ENCODE measurements at places on chromosomes 3 and 15.

DNA sequence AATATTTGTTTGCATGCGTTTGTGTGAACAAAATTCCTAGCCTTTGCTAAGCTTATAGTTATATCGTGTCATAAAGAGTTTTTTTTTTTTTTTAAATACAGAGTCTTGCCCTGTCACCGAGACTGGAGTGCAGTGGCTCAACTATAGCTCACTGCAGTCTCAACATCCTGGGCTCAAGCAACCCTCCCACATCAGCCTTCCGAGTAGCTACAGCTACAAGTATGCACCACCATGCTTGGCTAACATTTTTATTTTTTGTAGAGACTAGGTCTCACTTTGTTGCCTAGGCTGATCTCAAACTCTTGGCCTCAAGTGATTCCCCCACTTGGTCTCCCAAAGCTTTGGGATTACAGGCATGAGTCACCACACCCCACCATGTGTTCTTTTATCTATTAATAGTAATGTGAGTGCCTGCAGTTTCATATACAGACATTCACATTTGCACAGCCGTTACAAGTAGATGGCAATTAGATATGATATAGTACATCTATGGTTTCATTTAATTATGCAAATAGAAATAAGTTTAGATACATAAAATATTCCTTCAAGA lies 848.6 kb downstream of the PDCD6IP start:
- DNase-seq, result no peak

DNA sequence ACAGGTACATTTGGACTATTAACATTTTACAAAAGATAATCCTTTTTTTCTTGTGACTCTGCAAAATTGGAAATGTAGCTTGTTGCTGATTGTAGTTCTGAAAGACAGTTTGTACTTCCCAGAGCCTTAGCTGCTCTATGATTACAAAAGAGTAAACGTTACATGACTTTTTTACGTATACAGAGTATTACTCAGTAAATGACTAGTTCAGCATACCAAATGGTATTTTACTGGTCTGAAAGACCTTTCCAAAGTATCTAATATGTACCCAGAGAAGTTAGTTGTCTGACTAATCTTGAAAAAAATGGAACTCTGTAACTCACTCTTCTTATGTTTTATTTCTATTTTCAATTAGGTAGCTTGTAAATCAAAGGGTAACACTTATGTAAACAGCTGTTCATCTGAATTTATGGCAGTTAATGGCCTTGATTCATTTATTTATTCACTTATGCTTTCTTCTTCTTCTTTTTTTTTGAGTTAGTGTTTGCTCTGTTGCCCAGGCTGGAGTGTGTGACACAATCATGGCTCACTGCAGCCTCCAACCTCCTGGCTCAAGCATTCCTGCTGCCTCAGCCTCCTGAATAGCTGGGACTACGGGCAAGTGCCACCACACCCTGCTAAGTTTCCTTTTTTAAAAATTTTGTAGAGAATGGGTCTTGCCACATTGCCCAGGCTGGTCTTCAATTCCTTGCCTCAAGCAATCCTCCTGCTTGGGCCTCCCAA lies 151.7 kb downstream of the C3orf38 start:
- no peak for DNase-seq

GRCh38 chr3:122496508-122496907 lies 18.2 kb downstream of the KPNA1 start:
- DNase-seq, result no peak

DNA sequence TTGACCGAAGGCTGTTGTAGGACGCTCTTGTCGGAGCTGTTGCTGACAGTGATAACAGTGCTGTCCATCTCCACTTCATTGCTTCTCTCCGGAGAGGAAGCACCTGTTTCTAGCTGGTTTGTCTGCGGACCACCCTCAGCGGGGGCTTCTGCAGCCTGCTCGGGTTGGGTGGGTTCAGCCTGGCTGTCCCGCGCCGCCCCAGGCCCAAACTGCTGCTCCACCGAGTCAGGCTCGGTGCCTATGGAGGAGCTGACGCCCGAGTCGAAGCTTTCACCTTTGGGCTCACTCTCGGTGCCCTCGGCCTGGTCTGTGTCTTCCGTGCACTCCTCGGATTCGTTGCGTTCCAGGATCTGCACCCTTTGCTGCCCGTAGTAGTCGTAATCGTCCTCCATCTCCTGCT lies 56.9 kb downstream of the TIGIT start:
- DNase-seq, result no peak

- no peak for DNase-seq
Observed at GRCh38 chr3:98750276-98750919, 12.7 kb upstream of the ST3GAL6 start.

- no peak for DNase-seq
Observed at GRCh38 chr3:141373768-141374526, 5.6 kb downstream of the ZBTB38 start.

- no peak for DNase-seq
Observed at GRCh38 chr3:45817831-45818522, 21.6 kb upstream of the SLC6A20 start.

- no peak for DNase-seq
Observed at GRCh38 chr3:45690336-45691035, 1.3 kb downstream of the SACM1L start.

DNA sequence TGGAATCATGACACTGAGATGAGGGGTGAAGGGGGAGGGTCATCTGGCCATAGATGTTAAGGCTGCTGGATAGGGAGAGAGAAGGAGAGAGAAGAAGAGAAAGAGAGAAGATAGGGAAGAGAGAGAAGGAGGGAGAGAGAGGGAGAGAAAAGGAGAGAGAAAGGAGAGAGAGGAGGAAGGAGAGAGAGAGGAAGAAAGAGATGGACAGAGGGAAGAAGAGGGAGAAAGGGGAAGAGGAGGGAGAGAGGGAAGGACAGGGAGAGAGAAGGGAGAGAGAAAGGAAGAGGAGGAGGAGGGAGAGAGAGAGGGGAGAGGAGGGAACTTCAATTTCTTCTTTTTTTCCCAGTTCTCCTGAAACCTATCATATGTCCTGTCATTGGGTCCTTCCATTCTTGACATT lies 15.1 kb upstream of the RBP1 start:
- DNase-seq, result no peak

DNA sequence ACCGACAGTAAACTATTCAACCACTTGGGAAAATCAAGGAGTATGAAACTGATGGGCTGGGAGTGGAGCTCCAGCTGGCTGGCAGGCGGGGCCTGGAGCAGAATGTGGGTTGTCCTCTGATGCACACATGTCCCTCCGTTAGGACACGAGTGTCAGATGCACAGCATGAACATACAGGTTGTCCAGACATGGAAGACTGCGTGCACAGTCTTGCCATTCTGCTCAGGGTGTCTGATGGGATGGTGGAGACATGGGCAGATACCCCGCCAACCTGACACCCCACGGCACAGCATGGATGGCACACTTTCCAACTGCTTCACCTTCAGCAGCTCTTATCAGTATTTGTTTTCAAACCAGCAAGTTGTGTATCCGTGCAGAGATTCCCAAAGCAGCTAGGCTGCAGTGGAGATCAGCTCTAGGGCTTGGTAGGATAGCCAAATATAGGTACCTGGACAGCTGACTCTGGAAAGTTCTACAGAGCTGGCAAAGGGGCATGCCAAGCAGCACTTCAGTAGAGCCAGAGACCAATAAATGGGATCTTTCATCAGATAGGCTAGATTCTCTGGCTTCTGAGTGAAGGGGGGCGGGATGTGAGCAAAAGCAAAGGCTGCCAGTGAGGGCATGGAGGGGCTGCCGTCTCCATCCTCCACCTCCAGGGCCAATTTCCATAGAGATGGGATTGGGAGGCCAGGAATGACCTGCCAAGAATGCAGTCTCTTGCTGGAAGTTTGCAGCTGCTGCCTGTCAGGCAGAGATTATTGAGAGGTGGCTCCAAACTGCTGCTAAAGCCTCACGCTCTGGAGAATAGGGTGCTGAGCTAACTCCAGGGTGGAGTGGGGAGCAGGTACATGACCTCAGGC lies 47.2 kb upstream of the KY start:
- no peak for DNase-seq

DNA sequence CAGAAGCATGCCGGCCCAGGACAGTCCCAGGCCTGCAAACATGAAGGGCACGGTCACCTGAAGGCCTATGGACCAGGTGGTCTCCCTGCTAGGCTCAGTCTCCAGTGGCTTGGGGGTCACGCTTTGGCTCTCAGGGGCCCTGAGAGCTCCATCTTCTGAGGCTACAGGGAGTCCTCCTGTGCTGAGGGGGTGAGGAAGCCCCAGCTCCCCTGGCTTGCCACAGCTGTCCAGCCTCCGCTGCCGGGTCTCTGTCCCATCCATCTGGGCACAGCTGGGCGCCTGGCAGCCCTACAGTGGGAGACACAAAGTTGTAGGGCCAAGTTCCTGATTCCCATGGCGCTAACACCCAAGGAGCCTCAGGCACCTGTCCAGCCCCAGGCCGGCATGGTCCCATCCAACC lies 16.0 kb downstream of the SLC41A3 start:
- DNase-seq, result no peak

- no peak for DNase-seq
Observed at GRCh38 chr3:45140141-45140769, 5.9 kb downstream of the CDCP1 start.

DNA sequence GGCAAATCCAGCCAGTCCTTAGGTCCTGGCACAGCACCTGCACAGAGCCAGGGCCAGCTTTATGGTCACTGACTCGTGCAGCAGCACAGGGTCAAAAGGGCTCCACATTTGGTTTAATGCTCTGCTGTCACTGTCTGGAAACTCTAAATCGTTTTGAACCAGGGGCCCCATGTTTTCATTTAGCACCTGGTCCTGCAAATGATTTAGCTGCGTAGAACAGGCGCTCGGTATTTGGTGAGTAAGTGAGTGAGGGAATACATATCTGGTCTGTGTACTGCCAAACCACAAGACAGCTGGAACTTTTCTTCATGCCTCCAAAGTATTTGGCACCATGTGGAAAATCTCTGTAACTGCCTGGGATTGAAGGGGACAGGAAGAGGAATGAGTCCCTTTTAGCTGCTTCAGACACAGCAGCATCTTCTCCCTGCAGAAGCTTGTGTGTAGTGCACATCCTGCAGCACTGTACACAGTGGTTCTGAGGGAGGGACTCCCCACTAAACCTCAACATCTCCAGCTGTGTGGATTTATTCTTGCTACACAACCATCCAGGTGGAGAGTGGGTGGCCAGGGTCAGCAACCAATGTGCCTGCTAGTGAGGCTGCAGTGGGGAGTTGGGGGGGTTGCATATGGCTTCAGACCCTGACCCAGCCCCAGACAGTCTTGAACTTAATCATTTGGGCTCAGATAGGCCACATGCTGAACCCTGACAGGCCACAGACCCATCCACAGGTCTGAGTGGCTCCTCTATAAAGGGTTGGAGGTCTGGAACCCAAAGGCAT lies 1.1 kb downstream of the SH2D7 start:
- no peak for DNase-seq

GRCh38 chr15:37204692-37205091 lies 104.3 kb upstream of the MEIS2 start:
- no peak for DNase-seq

DNA sequence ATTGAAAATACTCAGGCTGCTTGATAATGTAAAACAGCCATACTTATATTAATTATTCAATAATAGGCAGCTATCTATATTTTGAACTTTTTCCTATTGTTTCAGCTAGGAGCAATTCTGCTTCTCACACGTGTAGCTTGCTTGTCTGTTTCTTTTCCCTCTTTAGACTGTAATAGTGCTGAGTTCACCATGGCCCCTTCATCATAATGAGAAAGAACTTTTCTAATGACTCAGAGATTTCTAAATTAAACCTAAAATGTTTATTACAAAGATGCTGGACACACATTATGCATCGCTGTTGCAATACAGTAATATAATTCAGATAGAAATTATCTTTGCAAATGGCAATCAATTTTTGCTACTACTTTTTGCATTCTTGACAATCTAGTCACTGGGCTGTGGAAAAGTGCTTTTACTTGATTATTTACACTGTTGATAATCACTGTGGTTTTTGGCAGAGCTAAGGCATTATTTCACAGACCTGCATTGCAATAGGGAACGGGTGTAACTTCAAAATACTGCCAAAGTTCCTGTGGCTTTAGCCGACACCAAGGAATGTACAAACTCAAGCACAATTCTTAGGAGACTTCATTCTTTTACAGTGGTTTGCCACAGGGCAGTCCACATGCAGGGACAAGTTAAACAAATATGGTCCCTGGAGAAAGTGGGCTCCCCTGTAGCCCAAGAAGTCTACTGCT lies 281.0 kb upstream of the TBL1XR1 start:
- DNase-seq, result no peak

DNA sequence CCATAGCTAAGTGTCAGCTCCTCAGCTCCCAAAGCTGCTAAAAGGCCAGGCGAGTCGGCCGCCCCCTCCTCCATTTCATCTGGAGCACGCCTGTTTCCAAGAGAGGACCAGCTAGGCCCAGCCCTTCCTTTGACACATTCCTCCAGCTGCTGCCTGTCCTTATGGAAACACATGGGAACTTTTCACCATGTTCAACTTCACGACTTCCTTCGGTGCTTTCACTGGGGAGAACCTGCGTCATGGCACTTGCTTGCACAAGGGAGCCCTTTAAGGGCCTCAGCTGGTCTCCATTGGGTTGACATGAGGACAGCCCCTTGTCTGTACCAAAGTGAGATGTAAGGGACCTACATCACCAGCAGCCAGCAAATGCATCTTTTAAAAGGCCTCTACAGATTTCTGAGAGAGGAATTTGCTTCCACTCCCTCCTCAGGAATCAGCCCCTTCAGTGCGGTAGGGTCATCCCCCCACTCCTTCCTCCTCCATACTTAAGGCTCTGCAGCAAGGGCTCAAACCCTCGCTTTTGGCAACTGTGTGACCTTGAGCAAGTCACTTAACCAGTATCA lies 2.1 kb downstream of the MAGI1 start:
- DNase-seq, result no peak

DNA sequence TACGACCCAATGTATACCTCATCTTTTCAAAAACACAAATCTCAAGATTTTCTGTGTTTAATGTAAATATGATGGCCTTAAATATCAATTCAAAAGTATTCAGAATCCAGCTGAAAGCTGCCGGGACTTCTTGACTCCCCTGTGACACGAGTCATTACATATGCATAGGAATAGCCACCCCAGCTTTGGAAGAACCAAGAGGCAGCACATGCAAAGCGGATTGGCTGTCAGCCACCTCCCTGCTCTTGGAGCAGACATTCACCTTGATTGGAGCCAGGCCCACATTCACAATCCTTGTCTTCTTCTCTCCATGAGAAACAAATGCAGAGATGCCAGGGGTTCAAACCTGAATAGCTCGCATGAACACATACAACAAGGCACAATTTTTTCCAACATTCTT lies 10.8 kb upstream of the CAV3 start:
- DNase-seq, result no peak

DNA sequence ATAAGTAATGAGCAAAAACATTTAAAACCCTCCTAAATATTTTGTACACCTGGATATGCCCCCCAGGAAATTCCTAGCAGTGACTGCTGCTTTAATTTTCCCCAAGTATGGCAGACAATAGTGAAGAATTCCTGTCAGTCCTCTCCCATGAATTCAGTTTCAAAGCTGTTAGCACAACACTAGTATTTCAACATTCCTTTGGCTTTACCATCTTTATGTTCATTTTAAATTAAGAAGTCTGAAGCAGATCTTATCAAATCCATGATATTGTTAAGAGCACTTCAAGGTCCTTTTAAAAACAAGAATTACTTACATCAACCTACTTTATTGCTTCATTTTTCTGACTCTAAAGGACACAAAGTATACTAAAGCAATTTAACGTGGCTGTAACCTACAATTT lies 28.8 kb upstream of the CDIN1 start:
- no peak for DNase-seq

GRCh38 chr3:134079111-134079547 lies 49.4 kb upstream of the SLCO2A1 start:
- DNase-seq, result no peak

GRCh38 chr15:72998226-72998625 lies 54.0 kb upstream of the NEO1 start:
- DNase-seq, result no peak

GRCh38 chr3:70982700-70983140 lies 600.8 kb downstream of the FOXP1 start:
- DNase-seq, result no peak

- DNase-seq, result no peak
Observed at GRCh38 chr15:29889542-29890329, 67.5 kb upstream of the TJP1 start.
